ENCODE measurements at places on chromosomes 6 and 20.

DNA sequence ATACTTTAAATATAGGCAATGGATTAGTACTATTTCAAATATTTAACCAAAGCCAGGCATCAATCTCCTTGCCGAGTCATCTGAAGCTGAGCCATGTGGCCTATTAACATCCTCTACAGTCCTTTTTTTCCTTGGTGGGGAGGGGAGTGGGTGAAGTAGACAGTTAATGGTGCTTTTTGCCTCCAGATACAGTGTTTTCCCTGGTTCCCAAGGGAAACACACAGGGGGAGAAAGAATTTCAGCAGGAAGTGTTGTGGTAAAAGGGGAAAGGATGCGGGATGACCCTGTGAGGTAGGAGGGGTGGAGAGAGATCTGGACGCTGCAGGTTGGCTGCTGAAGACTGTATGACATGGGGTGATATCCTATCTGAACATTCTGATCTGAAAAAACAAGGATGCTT lies 9.6 kb downstream of the CLDN20 start:
- peak; percentile 96 for DNase-seq

GRCh38 chr6:166998256-166999144 lies 697 bp upstream of the CEP43 start:
- DNase-seq: no peak

DNA sequence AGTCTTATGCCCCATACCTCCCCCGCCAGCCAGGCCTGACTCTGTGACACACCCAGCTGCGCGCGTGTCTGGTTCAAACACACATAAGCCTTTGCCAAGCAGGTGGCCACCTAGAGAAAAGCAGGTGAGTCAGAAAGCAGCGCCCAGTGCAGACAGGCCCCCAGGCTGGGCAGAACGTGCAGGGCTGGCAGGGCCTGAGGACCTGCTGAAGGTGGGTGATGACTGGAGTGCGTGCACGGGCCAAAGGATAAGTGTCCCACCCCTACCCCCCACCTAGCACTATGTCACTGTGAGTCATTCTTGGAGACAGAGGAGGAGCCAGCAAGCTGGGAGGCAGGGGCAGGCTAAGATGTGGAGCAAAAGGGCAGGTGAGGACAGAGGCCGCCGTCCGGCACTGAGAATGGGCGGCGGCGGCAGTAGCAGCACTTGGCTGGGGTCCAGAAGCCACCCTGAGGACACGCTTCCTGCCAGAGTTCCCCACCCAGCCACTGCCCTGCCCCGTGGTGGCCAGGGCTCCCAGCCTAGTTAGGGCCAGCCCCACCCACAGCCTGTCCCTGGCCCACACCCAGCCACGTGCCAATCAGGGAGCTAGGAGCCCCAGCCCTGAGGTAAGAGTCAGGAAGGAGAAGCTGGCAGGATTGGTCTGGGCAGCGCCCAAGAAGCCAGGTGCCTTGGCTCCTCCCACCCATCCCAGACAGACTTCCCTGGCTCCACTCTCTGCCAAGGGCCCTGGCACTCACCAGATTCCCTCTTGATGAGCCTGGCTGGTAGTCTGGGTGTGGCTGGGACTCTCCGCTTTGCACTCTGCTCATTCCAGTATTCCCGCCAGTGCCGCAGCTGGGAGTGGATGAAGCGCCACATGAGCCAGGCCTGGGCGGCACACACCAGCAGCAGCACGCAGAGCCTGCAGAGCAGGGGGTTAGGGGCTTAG lies 72.7 kb downstream of the TRAM2 start:
- DNase-seq: no peak

GRCh38 chr6:109720311-109720710 lies 29.2 kb downstream of the FIG4 start:
- no peak for DNase-seq

DNA sequence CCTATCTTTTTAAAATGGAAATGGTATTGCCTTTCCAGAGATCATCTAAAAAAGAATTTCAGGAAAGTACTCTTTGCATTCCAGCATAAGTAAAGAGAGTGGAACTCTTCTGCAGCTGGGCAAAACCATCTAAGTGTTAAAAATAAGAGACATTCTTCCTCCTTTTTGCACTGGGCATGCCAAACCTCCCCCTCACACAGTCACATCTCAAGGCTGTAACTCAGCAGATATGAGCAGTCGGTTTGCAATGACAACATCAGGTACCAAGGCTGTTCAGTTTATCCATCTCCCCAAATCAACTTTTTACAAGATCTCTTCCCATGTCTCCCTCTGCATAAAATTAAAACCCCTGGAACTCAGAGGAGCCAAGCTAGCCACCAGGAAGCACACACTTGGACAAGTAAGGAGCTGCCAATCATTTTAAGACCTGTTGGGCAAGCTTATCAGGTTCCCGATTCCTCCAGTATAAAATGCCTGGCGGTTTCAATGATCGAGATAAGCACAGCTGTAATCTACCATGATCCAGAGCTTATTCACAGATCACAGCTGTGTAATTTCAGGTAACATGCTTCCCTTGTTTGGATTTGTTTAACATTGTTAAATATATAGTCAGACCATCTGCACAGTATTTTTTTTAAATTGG lies 23.2 kb downstream of the ID4 start:
- no peak for DNase-seq

All from fibroblast of skin of left quadriceps (primary cell).